ENCODE measurements at places on chromosomes 5 and 9.

- peaks cover 37% of the 10 kb centered on the region for H3K4me1 ChIP-seq
- H3K36me3 ChIP-seq: peaks cover 11% of the 10 kb centered on the region
- DNase-seq: no peak
- H3K27me3 ChIP-seq: no peaks in the 10 kb centered on the region
Measured at GRCh38 chr5:1538741-1539392, 15.1 kb upstream of the LPCAT1 start.

DNA sequence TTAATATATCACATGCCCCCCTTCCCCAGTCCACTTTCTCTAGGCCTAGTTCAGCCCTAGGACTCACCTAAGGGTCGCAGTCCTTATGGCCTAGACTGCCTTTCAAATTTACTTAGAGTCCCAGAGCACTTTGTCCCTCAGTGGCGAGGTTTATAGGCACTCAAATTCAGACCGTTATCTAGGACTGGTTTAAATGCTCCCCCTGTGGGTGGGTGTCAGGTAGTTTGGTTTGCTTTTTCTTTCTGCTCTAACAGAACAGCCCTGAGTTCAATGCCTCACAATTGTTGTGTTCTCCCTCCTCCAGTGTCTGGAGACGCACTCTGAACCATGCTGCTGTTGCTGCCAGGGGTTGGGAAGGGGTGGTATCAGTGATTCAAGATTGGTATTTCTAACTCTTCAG lies 317.1 kb downstream of the MAT2B start:
- H3K36me3 ChIP-seq: peaks cover 2% of the 10 kb centered on the region
- no peak overlapping the region for H3K4me3 ChIP-seq
- H3K4me1 ChIP-seq: no peaks in the 10 kb centered on the region
- no peaks in the 10 kb centered on the region for H3K27me3 ChIP-seq
- H3K27ac ChIP-seq: no peak overlapping the region

GRCh38 chr5:6574537-6575245 lies 58.2 kb downstream of the NSUN2 start:
- no peaks in the 10 kb centered on the region for H3K36me3 ChIP-seq
- H3K27ac ChIP-seq: no peak overlapping the region
- H3K4me1 ChIP-seq: no peaks in the 10 kb centered on the region
- peaks cover 44% of the 10 kb centered on the region for H3K27me3 ChIP-seq

GRCh38 chr9:6551136-6551535 lies 94.4 kb downstream of the GLDC start:
- DNase-seq: no peak
- no peaks in the 10 kb centered on the region for H3K4me1 ChIP-seq
- no peak overlapping the region for H3K4me3 ChIP-seq
- H3K27me3 ChIP-seq: no peaks in the 10 kb centered on the region
- H3K27ac ChIP-seq: no peak overlapping the region
- H3K36me3 ChIP-seq: no peaks in the 10 kb centered on the region

DNA sequence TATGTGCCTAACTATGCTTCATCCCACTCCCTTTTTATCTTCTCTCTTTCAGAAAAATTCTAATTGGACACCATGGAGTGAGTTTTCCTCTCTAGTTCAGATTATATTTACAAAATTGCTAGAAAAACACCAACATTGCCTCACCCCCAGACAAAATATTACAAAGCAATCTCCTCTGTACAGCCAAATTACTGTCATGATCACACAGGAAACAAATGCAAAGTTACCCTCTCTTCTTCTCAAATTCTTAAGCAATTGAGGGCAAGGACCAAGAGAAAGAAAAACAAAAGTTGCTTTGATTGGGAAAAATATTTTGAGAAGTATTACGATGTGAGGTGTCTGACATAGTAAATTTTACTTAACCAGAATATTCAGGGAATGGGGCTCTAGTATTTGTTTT lies 30.8 kb upstream of the ABCA1 start:
- H3K27ac ChIP-seq: no peak overlapping the region
- peaks cover 31% of the 10 kb centered on the region for H3K27me3 ChIP-seq
- H3K4me3 ChIP-seq: no peak overlapping the region
- peaks cover 7% of the 10 kb centered on the region for H3K4me1 ChIP-seq
- H3K36me3 ChIP-seq: no peaks in the 10 kb centered on the region

DNA sequence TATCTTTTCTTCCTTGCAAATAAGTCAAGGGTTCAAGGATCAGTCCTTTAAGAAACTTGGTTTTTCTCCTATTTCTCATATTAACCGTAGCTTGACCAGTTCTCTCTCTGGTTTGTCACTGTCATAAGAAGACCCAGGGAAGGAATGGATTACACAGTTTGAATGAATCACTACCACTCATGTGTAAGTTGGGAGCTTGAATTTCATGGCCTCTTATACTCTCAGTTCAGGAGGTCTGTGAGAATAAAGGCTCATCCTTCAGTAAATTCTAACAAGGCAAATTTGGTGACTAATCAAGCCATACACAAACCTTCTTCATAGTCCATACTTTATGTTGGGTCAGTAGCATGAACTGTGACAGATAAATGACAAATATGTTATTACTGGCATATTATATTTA lies 323.1 kb upstream of the ACTBL2 start:
- no peaks in the 10 kb centered on the region for H3K4me1 ChIP-seq
- H3K4me3 ChIP-seq: no peak overlapping the region
- H3K27me3 ChIP-seq: no peaks in the 10 kb centered on the region
- DNase-seq: no peak

DNA sequence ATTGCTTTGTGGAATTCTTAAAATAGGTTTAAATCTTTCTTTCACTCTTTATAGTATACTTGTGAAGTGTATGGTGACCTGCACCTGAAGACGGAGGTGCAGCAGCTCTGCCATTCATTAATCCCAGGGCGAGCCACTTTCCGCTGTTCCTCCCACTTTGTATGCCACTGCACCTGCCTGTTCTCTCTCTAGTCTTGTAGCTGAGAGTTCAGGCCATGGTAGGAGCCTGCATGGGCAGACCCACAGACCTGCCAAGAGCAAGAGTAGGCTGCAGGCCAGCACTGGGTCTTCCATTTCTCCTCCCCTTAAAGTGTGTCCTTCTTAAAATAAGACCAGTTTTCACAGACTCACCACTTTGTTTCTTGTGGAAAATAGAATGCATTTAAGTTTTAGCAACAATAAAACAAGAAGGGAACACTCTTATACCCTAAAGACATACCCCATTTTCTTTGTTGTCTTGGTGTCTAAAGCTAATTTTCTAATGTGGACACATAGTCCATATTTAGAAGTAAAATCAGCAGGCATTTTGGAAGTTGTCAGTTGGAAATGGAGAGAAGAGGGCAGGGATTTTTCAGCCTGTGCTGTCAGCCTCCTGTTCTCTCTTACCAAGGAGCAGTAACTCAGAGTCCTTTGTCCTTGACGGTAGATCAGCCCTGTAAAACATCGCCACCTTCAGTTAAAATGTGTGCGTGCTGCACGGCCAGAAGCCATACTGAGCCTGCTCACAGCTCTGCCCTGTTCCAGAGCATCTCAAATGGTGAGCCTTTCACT lies 103.2 kb downstream of the SNCAIP start:
- no peak overlapping the region for H3K27ac ChIP-seq
- H3K27me3 ChIP-seq: no peaks in the 10 kb centered on the region
- DNase-seq: no peak
- H3K36me3 ChIP-seq: peaks cover 1% of the 10 kb centered on the region
- no peak overlapping the region for H3K4me3 ChIP-seq

DNA sequence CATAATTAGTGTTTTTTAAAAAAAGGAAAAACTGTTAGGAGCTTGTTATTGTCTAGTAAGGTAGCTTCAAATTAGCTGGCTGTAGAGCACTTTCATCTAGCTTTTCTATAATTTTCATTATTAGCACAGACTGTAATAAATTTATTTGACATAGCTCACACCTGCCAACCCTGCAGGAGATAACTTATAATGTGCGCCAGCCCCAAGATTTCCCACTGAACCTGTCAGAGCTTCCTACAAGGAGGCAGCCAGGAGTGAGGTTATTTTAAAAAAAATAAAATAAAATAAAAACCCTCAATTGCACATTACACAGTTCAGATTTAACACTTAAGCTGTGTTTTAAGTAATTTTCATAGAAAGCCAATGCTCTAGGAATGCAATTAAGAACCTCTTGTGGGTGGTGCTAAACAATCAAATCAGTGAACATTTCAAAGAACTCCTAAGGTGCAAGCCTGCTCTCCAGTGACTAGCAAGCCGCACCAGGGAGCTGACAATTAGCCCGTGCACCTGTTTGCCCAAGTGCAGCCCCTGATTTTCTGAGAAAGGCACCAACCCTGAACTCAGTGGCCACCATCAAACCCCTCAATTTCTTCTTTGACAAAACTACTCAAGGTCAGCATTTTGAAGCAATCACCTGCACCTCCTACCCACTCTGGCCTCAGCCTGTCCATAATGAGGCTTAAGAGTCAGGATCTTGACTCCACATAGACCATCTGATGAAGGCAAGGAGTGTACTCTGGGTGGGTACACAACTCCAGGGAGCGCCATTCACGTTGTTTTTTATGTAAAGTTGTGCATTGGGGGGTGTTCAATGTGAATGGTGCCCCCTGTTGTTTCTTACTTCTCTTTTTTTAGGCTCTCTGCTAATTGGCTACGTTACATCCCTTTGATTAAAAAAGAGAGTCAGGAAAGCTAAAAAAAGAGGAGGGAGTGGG lies 385.3 kb upstream of the WWC1 start:
- no peak overlapping the region for H3K27ac ChIP-seq
- no peak overlapping the region for H3K4me3 ChIP-seq
- H3K27me3 ChIP-seq: no peaks in the 10 kb centered on the region
- DNase-seq: no peak
- H3K4me1 ChIP-seq: no peaks in the 10 kb centered on the region

DNA sequence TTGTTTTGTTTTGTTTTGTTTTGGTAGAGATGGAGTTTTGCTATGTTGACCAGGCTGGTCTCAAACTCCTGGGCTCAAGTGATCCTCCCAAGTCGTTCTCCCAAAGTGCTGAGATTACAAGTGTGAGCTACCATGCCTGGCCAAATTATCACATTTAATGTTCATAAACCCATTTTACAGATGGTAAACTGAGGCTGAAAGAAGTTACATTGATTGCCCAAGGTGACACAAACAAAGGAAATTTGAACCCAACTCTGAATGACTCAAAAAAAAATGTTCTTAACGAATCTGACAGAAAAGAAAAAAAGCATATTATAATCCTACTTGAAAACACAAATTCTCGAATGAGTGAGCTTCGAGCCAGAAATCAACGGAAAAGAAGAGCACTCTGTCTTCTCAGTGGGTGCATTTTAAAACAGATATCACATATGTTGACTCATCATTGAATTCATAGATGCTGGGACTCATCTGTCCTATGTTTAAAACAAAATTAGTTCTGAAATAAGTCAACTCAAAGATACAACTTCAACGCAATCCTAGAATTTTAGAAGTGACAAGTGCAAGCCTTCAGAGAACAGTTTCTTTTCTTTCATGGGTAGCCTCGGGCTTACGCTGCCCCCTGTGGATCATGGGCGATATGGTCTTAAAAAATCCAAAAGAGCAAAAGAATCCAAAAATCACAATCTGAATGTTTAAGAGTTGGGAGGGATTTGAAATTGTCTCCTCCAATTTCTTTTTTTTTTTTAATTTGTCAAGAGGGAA lies 28.4 kb downstream of the TIMD4 start:
- no peaks in the 10 kb centered on the region for H3K27me3 ChIP-seq
- no peak overlapping the region for H3K27ac ChIP-seq
- no peaks in the 10 kb centered on the region for H3K36me3 ChIP-seq
- peak overlapping the region; percentile 36 for H3K4me3 ChIP-seq
- DNase-seq: peak; percentile 28

GRCh38 chr5:103847060-103847459 lies 284.5 kb upstream of the NUDT12 start:
- H3K27me3 ChIP-seq: no peaks in the 10 kb centered on the region
- no peaks in the 10 kb centered on the region for H3K4me1 ChIP-seq
- no peak overlapping the region for H3K27ac ChIP-seq
- H3K36me3 ChIP-seq: no peaks in the 10 kb centered on the region
- no peak overlapping the region for H3K4me3 ChIP-seq

- peaks cover 6% of the 10 kb centered on the region for H3K36me3 ChIP-seq
- H3K4me1 ChIP-seq: peaks cover 6% of the 10 kb centered on the region
- no peak for DNase-seq
- H3K27ac ChIP-seq: peak overlapping the region; percentile 89
- no peak overlapping the region for H3K4me3 ChIP-seq
- H3K27me3 ChIP-seq: no peaks in the 10 kb centered on the region
Measured at GRCh38 chr9:133693116-133693515, 45.0 kb downstream of the SARDH start.

DNA sequence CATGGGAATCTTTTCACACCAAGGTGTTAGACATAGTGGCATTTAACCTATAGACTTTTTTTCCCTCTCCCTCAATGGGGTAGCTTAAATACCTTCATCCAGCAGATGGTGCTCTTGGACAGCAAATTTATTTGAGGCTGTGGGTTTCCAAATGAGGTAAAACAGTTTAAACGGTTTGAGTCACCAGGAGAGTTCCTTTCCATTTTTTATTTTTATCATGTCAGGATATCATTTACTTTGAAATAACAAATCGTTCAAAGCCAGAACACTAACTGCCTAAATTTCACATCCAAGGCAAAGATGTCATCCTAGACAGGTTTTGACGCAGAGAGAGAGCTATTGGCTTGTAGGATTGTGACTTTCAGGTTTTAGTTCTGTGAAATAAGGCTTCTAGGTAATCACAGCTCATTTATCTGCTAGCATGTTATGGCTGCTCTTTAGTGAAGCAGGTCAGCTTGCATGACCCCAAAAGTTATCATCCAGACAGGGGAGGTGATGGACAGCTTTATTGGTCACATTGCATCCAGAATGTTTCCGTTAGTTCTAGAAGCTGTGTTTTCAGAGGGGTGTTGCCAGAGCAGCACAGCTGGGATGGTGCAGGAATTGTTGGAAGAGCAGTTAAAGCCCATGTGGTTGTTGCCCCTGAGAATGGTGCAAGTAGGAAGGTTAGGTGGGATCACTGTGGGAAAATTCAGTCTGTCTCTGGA lies 69.8 kb downstream of the KDM4C start:
- peaks cover 13% of the 10 kb centered on the region for H3K4me1 ChIP-seq
- no peak overlapping the region for H3K4me3 ChIP-seq
- DNase-seq: no peak
- peak overlapping the region; percentile 65 for H3K27ac ChIP-seq
- no peaks in the 10 kb centered on the region for H3K27me3 ChIP-seq
- peaks cover 33% of the 10 kb centered on the region for H3K36me3 ChIP-seq

- H3K4me3 ChIP-seq: no peak overlapping the region
- no peak overlapping the region for H3K27ac ChIP-seq
- no peaks in the 10 kb centered on the region for H3K4me1 ChIP-seq
- no peak for DNase-seq
Measured at GRCh38 chr5:164885179-164885578, 1379.8 kb downstream of the MAT2B start.

- no peak overlapping the region for H3K4me3 ChIP-seq
- H3K27ac ChIP-seq: no peak overlapping the region
- peaks cover 10% of the 10 kb centered on the region for H3K27me3 ChIP-seq
- H3K36me3 ChIP-seq: peaks cover 2% of the 10 kb centered on the region
Measured at GRCh38 chr9:114954956-114955582, 24.7 kb upstream of the TNFSF8 start.

GRCh38 chr9:97045300-97045699 lies 6.4 kb upstream of the CTSV start:
- no peaks in the 10 kb centered on the region for H3K4me1 ChIP-seq
- H3K27ac ChIP-seq: no peak overlapping the region
- no peak overlapping the region for H3K4me3 ChIP-seq
- no peaks in the 10 kb centered on the region for H3K36me3 ChIP-seq
- DNase-seq: no peak
- peaks cover 65% of the 10 kb centered on the region for H3K27me3 ChIP-seq
